ENCODE measurements at places on chromosomes 1 and 21.

- DNase-seq: peak; percentile 2
Measured at GRCh38 chr1:18256282-18257235, 149.0 kb downstream of the IGSF21 start.

DNA sequence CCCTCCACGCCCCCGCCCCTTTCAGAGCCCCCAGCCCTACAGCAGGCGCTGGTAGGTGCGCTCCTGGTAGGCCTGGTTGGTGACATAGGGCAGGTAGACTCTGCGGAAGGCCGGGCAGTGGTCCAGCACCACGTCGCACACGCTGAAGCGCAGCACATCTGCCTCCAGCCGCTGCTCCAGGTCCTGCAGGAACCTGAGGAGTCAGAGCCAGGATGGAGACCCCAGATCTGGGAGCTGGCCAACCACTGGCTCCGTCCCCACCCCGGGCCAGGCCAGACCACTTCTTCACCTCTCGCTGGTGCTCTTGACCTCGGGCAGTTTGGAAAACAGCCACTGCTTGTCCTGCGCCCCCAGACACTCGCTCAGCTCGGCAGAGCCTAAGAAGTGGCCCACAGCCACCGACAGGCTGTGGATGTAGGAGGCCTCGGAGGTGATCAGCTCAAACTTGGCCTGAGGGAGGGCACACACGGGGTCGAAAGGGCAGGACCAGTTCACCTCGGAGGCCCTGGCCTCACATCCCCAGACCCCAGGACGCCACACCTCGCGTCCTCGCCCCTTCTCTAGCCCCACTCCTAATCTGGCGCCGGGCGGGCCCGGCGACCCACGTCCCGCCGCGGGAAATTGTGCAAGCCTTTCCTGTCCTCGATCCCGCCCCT, 6.4 kb downstream of the ARHGEF19 start:
- no peak for DNase-seq

GRCh38 chr1:235864931-235865525, 1.7 kb downstream of the LYST start:
- DNase-seq: no peak

- no peak for DNase-seq
Measured at GRCh38 chr1:19770436-19771190, 29.1 kb downstream of the TMCO4 start.

DNA sequence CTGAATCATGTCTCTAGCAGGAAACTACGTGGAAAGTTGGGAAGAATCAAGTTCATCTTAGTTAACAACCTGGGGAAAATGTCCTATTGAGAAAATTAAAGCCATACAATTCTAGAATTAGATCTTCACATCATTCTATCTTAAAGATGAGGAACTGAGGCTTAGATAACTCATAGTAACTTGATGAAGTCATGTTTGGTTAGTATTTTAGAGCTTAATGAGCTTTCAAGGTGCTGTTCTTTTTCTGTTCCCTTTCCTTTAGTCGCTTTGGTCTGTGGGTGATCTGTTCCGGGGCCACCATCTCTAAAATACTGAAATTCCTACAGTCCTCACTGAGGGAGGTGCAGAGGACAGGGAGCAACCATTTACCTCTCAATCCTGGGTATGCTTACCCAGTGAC, 4.3 kb upstream of the GLUL start:
- no peak for DNase-seq

DNA sequence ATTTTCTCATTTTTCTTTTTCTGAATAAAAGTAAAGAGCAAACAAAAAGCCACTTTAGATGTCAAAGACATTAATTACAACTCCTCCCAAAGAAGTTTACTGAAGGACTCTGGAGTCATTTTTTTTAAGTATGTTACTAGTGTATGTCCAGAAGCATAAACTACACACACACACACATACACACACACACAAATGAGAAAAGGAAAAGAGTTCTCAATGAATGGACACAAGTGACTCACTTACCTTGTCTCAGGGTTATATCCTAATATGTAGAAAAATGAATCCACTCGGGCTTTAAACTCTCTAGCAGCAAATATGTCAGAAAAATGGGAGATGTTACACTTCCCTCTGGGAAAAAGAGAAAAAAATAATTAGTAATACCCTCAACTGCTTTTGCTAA, 223.1 kb downstream of the SLC45A1 start:
- no peak for DNase-seq

DNA sequence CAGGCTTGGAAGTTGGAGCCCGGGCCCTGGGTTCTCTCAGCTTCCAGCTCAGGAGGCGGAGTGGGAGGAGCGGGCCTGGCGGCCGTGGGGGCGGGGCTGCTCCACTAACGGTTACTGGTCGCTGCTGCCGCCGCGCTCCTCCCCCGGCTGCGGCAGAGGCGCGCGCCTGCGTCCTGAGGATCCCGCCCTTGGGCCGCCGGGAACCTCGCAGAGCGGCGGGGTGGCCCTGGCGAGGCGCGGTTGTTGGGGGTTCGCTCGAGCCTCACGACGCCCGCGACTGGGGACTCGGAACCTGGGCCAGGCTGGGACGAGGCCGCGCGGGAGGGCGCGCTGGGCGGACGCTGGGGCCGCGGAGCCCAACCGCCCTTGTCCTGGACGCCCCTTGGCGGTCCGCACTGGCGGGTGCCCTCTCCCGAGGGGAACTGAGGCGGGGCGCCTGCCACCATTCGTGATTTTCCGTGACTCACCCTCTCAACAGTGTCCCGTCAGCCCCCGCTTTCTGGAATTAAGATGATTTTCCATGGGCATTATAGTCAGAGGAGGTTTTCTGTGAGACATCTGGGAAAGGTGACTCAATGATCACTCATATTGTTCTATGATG, 34.1 kb downstream of the OR2G3 start:
- DNase-seq: no peak

- DNase-seq: no peak
Measured at GRCh38 chr1:231923491-231924041, 297.0 kb downstream of the DISC1 start.

DNA sequence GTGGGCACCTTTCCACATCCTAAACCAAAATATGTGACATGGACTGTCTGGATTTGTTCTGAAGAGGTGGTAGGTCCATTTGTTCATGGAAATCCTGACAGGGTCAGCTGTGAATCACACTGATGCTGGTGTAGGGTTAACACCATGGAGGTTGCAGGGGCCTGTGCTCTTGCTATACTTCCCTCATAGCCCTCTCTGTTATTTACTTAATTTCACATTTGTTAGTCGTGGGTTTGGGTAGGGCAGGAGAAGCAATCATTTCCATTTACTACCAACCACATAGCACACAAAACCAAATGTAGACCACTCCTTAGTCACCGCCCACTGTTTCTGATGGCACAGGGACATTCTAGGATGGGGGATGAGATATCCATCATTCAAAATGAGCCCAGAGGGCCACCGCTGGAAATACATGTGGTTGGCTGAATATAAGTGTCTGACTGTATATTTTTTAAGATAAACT, 61.8 kb upstream of the POU2F1 start:
- DNase-seq: no peak

GRCh38 chr1:219812491-219813203, 115.7 kb downstream of the SLC30A10 start:
- DNase-seq: no peak

GRCh38 chr21:25983745-25984144, 186.8 kb downstream of the APP start:
- DNase-seq: no peak

DNA sequence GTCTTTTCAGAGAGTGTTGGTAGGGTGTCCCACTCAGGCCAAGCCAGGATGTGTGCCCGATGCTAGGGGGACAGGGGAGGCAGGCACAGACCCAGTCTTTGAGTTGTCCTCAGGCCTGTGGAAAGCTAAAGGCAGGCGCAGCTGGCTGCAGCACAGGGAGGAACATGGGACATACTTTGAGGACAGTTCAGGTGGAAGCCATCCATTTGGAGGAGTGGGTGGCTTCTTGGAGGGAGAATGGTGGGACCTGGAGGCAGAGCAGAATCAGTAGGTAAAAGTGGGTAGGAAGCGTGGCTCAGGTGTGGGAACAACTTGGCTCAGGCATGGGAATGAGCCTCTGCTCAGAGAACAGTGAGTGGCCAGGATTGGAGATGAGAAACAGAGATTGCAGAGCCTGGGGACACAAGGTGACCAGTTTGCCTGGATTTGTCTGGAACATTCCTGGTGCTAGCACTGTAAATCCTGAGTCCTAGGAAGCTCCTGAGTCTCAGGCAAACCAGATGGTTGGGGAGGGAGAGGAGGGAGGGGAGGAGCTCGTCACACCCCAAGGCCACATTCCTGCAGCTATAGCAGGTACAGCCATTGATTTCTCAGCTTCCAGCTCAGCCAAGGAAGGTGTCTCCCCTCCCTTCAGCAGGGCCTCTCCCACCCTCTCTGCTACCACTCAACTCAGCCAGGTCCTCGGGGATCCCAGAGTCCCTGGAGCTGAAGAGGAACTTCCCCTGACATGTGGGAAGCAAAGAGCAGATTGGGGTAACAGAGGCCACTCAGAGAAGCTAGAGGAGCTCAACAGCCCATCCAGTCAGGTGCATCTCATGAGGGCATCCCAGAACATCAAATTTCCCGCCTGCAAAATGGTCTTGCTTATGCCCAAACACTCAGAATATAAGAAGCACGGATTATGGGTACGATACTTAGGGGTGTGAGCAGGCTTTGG, 65.2 kb upstream of the TINAGL1 start:
- DNase-seq: no peak

GRCh38 chr1:65722461-65722860, 70.2 kb upstream of the PDE4B start:
- no peak for DNase-seq

GRCh38 chr1:38507563-38507962, 352.0 kb downstream of the RRAGC start:
- DNase-seq: no peak

DNA sequence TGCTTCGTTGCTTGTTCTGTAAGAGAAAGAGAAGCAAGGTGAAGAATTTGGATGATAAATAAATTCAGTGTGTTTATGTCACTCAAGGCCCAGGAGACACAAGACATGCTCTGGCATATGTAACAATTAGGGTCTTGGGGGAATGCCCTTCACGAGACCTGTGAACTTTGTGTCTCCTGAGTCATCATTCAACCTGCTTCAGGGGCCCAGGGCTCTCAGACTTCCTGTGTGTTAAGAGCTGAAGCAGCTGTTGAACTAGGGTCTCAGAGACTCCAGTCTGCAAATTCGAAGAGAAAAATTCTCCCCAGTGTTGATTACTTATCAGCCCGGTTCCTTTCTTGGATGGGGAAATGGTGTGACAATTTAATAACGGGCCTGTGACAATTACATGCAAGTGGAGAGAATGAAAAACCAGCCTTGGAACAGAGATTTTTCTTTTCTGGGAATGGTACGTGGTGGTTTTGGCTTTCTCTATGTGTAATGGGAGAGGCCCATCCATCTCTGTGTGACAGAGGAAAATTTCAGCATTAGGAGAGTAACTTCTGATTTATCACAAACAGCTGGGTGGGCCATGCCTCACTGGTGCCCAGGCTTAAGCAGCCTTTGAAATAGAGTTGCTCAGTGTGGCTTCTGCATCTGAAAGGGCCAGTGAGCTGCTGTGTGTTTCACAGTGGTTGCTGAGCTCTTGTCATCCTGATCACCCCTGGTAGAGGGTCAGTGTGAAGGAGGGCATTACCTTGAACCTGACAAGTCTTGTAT, 22.4 kb downstream of the HUNK start:
- no peak for DNase-seq

- DNase-seq: no peak
Measured at GRCh38 chr1:170594066-170594626, 62.2 kb downstream of the GORAB start.

DNA sequence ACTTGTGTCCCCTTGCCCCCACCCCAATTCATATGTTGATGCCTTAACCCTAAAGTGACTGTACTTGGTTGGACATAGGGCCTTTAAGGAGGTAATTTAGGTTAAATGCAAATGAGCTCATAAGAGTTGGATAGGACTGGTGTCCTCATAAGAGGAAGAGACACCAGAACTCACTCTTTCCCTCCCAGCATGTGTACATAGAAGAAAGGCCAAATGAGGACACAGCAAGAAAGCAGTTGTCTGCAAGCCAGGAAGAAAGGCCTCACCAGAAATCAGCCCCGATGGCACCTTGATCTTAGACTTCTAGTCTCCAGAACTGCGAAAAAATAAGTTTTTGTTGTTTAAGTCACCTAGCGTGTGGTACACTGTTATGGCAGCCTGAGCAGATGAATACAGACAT, 45.5 kb downstream of the RAB3GAP2 start:
- DNase-seq: no peak

DNA sequence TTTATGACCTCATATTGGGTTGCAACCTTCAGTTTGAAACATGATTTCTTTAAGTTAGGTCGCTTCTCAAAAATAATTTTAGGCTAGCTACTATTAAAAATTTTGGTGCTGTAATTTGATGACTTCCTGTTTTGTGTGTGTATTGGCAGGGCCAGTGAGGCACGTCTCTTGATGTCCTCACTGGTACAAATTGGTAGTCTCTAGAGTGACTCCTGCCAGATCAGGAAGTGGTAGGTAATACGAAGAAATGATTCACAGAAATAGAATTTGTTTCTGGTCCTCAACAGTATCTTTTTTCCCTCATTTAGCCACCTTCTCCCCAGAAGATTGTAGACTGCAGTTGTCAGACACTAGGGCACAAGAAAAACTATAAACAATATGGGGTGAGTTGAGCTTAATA, 120.9 kb upstream of the KIAA1614 start:
- no peak for DNase-seq

DNA sequence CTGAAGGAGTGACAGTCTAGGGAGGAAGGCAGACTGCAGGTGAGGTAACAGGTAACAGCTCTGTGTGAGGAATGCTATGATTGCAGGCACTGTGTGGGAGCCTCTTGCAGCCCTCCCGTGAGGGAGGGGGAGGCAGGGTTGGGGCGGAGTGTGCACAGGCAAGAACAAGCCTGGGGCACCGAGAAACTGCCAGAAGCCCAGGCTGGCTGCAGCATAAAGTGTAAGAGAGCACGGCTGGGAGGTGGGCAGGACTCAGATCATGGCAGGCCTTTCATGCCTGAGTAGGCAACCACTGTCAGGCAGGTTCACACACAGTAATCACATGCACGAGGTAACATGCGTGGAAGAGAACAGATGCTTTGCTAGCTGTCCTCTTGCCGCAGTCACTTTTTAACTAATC, 11.3 kb upstream of the RHEX start:
- no peak for DNase-seq

GRCh38 chr21:33146467-33146866, 76.5 kb downstream of the OLIG1 start:
- no peak for DNase-seq

- no peak for DNase-seq
Measured at GRCh38 chr21:31555741-31556191, 103.7 kb upstream of the SOD1 start.

DNA sequence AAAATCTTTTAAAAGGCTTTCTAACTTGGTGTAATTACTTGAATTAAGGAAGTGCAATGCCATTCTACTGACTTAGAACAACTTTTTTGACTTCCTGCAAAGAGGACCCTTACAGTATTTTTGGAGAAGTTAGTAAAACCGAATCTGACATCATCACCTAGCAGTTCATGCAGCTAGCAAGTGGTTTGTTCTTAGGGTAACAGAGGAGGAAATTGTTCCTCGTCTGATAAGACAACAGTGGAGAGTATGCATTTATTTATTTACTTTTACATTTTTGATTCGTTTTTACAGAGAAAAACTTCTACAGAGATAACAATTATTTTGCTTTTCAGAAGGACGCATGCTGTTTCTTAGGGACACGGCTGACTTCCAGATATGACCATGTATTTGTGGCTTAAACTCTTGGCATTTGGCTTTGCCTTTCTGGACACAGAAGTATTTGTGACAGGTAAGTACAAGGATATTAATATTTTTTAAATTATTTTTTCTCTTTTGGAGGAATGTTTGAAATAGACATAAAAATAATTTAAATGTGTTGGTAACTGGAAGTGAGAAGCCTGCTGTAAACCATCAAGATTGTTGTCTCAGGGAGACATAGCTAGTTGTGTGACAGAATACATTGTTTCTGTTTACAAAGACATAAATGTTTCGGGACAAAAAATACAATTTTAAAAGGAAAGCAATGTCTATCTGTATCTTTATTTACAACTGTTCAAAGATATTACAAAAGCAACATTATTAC, at the start of gene PTPRC:
Gene PTPRC, plus strand, starts transcription at position 147 of the 742 bp plus-strand sequence. Its CDS starts 229 bp downstream, at position 376.
- DNase-seq: no peak
